ENCODE measurements at places on chromosomes 13 and 19.

- no peak for DNase-seq
Measured at GRCh38 chr19:40667602-40668001, 22.8 kb downstream of the NUMBL start.

GRCh38 chr13:29510651-29511084 is 84.8 kb downstream of the SLC7A1 start:
- DNase-seq: no peak

DNA sequence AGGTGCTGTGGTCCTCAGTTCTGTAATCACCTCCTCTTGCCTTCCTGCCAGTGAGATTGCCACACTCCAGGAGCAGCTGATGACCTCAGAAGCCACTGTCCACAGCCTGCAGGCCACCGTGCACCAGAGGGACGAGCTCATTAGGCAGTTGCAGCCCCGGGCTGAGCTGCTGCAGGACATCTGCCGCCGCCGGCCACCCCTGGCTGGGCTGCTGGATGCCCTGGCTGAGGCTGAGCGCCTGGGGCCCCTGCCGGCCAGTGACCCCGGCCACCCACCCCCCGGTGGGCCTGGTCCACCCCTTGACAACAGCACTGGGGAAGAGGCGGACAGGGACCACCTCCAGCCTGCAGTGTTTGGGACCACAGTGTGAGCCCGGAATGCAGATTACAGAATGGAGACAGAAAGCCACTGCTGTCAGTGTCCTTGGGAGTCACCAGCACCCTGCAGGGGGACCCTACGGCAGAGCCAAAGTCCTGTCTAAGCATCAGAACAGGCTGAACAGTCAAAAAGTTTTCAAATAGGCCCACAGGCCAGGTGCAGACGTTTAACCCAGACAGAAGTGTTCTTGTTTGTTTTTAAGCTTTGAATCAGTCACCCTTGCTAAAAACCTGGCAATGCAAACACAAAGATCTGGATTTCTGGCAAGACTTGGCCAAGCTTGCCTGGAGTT is 4.2 kb downstream of the VMAC start:
- no peak for DNase-seq

DNA sequence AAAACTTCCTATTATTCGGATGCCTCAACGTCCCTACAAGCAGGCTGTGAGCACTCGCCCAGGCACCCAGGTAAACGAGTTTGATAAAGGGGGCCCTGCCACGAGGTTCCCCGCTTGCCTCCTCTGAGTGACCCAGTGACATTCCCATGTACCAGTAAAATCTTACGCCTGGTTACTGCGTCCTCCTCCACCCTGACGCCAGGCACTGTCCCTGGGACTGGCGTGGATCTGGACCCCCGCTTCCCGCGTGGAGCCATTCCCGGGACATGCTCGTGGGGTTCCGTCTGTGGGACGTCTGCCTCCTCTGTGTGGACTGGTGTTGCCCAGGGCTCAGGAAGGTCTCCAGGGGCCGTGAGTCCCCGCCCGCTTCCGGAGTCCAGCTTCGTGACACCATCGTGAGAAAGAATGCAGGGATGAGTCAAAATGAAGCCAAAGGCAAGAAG is 407 bp upstream of the ZNF550 start:
- DNase-seq: no peak

GRCh38 chr19:19900729-19901444 is at the start of gene ZNF93:
TSS of gene ZNF93 (plus strand) at chr19:19900946. CDS start at chr19:19901089, 143 bp downstream.
- DNase-seq: peak; percentile 80

DNA sequence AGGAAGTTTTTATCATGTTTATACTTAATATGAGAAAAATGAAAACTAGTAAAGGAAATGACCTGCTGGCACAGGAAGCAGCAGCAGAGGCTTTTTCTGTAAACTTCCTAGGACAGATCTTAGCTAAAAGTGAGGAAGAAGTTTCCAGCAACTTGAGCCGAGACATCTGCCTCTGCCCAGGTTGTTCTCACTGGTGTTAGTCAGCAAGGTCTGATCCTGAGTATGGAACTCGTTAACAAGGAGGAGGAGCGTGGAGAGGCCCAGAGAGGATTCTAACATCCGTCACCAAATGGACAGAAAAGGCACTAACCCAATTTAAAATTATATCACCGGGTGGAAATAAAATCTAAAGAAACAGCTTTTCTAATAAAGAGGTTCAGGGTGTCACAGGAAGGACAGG is 43.6 kb downstream of the PHF11 start:
- no peak for DNase-seq

DNA sequence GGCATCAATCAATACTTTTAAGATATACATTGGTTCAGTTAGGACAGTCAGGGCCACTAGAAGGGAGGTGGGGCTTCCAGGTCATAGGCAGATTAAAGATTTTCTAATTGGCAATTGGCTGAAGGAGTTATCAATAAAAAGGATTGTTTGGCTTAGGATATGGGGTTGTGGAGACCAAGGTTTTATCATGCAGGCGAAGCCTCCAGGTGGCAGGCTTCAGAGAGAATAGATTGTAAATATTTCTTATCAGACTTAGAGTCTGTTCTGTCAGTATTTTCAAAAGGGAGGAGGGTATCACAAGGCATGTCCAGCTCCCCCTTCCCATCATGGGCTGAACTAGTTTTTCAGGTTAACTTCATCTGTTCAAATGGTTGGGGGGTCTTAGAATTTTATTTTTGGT is 77.4 kb upstream of the FARP1 start:
- no peak for DNase-seq

DNA sequence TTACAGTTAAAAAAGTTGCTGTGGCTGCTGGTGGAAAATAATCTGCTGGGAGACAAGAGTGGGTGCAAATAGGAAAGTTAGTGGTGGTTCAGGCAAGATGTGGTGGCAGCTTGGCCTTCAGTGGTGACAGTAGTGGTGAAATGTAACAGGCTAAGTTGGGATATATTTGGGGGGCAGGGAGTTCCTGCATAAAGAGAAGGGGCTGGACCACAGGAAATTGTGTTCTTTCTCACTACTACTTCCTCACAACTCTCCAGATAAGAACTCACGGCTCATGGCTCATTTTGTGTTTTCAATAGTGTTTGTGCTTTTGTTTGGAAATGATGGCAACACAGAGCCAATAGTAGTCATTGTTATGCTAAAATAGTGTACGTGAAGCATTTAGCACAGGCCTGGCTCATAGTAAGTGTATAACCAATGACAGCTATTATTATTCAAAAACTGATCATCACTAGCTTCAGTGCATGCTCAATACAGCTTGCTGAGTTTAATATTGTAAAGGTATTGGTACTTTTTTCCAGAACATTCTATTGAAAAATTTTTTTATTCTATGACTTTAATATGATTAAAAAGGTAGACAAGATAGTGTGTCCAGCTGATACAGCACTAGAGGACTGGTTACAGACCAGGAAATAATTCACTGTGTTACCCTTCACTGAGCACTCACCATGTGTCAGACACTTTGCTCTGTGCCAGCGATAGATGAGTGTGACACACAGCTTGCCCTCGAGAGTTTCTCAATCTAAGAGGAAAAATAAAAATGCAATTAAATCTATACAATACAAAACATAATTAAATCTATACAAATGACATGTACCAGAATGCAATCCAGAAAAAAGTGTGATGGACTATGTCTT is 209.8 kb downstream of the POU4F1 start:
- no peak for DNase-seq

GRCh38 chr13:113557013-113557412 is 27.5 kb upstream of the TFDP1 start:
- DNase-seq: no peak

DNA sequence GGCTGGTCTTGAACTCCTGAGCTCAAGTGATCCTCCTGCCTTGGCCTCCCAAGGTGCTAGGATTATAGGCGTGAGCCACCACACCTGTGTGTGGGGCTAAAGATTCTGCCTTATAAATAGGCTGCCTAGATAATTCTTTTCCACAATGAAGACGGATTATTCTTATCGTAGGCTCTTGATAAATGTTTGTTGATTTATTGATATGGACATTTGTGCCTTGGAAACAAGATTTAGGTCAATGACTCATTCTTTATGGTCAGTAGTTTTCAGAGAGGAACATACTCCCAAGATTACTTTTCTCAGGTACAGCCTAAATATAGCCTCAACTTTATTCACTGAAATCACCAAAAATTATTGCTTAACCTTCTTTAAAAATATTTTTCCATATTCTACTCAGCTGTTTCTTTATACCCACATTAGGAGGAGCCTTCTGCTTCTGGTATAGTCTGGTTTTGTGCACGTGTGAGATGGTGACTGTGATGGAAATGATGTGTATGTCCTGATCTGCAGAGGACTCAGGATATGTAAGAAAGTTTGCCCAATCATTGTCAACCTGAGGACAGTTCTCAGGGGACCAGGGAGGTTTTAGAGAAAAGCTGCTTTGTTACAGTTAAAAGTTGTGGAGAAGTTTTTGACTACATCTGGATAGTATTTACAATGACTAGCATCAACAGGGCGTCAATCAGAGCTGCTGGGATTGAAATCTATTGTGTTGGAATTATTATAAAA is 208.9 kb downstream of the DNAJC15 start:
- no peak for DNase-seq

DNA sequence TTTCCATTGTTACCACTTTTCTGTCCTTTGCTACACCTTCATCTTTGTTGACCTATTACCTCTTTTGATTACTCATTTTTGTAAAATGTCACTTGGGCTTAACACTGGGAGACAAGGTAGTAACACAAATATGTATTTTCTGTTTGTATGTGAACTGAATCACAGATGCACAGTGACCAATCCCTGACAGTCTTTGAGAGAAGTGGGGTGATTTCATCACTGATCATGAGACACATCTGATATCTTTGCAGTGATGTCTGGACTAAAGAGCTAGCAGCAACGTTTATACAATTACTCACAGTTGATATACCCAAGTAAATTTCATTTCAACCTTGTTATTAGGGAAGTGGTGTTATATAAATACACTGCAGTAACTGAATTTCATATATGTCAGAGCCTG is 1397.4 kb upstream of the SPRY2 start:
- DNase-seq: no peak

GRCh38 chr13:45303866-45304265 is 37.1 kb downstream of the TPT1 start:
- DNase-seq: no peak

- no peak for DNase-seq
Measured at GRCh38 chr13:81109026-81109425, 768.1 kb upstream of the SPRY2 start.

DNA sequence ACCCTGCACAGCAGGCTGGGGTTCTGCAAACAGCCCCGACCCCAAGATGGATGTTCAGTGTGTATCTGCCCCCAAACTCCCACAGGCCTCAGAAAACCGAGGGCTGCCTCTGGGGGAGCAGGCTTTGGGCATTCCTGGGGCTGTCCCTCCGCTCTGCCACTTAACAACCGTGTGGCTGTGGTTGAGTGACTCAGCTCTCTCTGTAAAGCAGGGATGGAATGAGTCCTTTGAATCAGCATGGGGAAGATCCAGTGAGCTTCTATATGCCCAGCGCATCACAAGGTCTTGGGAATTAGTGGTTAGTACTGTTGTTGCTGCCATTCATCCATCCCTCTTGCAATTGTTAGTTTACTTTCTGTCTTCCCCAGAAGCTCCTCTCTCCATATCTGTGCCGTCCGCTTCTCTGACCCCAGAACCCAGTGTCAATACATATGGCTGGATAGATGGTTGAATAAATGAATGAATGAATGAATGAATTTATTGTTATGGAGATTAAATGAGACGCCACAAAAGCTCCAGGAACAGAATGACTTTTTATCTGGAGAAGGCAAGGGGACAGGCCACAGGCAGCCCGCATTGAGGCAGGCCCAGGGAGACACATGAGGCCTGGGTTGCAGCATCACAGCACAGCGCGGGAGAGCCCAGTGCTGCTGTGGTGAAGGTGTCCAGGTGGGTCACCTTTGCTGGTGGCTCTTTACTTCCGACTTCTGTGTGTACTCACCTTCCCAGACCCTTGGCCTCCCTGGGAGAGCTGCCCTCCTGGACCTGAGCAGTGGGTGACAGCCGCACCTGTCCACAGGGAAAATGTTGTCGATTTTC is 89.2 kb downstream of the RGCC start:
- no peak for DNase-seq

GRCh38 chr13:74930402-74931165 is 551.4 kb downstream of the TBC1D4 start:
- peak; percentile 10 for DNase-seq

- DNase-seq: no peak
Measured at GRCh38 chr19:49832556-49832955, 14.5 kb downstream of the MED25 start.

DNA sequence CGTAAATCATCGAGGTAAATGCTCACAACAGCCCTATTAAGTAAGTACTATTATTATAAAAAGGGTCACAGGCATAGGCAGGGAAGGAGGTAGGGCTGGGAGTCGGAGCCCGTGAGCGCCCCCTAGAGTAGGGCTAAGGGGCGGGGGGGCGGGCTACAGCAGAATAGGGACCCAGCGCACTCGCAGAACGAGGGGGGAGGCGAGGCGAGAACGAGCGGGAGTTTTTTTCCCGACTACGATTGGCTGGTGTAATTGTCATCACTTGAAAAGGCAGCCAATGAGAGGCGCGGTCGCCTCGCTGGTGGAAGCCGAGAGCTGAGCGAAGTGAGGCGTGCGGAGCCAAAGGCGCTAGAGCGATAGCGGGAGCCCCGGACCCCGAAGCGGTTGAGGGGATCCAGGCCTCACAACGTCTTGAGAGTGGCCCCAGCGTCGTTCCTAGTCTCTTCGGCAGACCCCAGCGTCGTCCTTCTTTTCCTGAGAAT is 24.2 kb downstream of the KEAP1 start:
- peak; percentile 75 for DNase-seq

DNA sequence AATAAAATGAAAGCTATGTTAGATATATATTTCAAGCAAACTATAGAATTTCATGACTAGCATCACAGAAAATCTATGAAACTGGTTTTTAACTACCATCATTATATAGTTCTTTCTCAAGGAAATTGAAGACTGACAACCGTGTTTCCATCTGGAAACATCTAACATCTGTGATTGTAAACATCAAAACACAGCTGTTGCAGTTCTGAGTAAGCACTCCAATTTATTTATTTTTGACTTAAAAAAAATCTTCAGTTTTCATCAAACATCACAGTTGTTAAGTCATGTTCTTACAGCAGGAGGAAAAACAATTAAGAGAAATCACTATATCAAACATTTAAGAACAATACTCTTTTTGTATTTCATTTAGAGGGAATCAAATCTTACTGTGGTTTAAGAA is 1653.0 kb upstream of the MIR17HG start:
- DNase-seq: no peak

GRCh38 chr13:59493436-59493965 is 670.2 kb downstream of the DIAPH3 start:
- no peak for DNase-seq

DNA sequence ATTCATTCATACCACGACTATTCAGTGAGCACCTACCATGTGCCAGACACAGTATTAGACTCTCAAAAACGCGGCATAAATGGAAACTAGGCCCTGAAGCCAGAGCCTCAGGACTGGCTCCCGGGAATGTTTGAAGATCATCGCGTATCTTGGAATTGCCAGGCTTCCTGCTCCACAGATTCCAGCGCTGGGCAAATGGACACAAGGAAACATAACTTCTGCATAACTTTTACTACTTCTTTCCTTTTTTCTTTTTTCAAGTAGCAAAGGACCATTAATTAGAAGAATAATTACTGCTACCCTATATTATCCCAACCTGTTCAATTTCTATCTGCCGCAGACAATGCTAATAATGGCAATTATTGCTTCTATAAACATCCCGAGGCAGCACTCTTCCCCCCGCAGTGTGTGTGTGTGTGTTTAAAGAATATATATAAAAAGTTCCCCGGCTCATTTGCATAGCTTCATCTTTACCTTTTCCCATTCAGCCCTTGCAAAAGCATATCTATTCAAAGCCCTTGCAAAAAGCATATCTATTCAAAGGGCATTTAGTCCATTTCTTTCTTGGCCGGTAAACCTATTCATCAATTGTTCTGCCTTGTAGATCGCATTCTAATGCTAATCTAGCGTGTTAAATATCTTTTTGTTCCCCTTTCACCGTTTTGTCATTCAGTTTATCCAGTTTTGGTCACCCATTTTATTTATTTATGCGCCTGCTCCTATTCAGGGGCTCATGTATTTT is 6.1 kb downstream of the SOX21 start:
- no peak for DNase-seq
